ENCODE measurements at places on chromosomes 6 and 20.

DNA sequence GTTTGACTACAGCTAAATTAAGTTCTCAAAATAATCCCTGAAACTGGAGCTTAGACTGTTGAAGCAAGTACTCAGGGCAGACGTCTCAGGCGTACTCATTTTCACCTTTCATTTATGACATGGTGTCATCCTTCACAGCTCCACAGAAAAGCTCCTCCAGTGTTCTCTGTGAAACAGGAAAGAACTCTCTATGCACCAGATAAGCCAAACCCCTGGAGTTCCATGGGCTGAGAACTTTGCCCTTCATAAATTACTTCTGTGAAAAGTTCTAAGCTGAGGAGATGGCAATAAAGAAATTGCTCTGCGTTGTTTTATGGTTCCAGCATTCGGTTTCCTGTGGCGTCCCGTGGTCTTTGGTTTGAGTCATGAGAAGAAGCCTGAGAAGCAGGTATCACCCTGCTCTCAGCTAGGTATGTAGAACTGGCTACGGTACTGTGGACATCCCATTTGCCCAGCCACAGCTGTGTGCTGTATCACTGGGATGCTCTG is 20.2 kb upstream of the RREB1 start:
- DNase-seq, result no peak

DNA sequence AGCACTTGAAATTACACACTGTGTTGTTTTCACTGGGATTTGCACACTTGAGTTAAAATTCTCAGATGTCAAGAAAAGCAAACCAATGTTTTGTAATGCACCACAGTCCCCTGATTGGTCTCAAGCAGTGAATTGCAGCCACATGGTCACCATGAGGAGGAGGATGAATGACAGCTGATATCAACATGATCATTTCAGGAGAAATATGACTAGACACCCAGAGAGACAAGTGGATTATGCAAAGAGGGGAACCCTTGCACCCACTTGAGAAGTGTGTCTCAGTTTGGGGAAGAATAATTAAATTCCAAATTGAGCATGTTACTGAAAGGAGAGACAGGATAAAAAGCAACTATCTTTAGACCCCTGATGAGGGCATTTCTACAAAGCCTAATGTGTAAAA is 69.3 kb downstream of the UST start:
- no peak for DNase-seq

DNA sequence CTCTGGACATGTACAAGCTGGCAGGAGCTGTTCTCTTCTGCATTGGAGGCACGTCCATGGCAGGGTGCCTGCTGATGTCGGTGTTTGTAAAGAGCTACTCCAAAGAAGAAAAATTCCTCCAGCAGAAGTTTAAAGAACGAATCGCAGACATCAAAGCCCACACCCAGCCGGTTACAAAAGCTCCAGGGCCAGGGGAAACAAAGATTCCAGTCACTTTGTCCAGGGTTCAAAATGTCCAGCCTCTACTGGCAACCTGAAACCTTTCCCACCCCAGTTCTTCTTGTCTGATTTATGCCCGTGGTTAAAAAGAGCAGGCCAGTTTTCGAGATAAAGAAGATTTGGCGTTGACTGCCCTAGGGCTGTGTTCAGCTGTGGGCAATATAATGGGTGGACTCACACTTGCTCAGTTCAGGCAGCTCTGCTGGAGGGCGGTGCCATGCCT is 19.7 kb downstream of the NRSN1 start:
- no peak for DNase-seq

GRCh38 chr6:3240595-3240994 is 13.1 kb upstream of the TUBB2B start:
- DNase-seq, result no peak

GRCh38 chr6:6982663-6983062 is 125.1 kb upstream of the RREB1 start:
- no peak for DNase-seq

DNA sequence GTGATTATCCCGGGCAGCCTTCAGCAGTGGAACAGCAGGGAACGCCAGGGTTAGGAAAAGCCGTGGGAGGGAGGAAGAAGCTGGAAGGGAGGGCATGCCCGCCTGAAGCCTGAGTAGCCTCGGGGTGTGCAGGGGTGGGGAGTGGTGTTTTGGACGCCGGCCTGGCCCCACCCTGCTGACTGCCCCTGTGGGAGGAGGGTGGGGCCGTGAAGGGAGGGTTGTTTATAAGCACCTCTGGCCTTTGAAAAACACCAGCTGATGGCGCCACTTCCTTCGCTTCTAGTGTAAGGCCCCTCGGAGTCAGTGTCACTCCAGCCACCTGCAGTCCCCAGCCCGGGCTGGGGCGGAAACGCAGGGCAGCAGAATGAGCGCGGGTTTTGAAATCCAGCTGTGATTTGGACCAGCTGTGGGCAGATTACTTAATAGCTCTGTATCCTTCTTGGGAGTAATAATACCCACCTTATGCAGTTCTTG is 52.8 kb upstream of the BMP6 start:
- DNase-seq, result no peak

DNA sequence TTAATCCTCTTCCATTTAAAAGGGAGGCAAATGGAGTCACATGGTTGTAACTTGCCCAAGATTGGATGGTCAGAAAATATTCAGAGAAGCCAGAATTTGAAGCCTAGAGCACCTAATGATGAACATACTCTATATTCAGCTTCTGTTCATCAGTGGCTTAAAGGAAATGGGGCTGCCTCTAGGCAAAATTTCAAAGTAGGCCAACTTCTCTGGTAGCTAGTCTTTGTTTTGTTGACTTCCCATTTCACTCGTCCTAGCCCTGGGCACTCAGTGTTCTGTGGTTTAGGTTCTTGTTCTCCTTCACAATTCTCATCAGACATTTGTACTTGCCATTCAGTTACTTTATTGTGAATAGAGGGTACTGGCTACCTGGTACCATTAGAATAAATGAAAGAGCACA is 13.2 kb downstream of the MAP3K7 start:
- DNase-seq, result no peak

GRCh38 chr6:152380993-152381898 is 255.9 kb downstream of the SYNE1 start:
- no peak for DNase-seq

DNA sequence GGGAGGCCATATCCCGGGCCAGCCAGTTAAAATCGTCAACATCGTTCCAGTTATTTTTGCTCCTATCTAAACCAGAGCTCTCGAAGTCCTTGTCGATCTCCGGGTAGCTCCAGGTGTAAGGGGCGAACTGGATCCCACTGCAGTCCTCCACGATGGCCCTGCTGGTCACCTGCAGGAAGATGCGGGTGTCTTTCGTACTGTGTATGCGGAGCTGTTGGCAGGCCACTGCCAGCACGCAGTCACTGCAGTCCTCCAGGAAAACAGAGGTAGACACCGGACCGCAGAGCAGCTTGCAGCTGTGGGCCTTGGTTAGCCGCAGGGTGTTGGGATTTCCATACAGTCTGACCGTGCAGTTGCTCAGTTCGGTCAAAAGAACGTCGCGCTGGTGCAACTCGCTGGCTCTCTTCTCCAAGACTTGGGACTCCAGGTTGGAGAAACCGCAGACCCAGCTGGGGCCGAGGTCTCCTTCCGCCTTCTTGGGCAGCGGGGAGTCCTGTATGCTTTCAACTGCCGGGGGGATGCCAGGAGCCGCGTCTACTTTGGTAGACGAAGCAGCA is 742 bp downstream of the TBCC start:
- peak; percentile 2 for DNase-seq

GRCh38 chr6:69914015-69914485 is 47.7 kb downstream of the COL19A1 start:
- DNase-seq, result no peak

DNA sequence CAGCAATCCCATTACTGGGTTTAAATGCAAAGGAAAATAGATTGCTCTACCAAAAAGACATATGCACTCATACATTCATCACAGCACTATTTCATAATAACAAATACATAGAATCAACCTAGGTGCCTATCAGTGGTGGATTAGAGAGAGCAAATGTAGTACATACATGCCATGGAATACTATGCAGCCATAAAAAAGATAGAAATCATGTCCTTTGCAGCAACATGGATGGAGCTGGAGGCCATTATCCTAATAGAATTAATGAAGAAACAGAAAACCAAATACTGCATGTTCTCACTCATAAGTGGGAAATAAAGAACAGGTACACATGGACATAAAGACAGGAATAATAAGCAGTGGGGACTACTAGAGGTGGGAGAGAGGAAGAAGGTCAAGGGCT is 70.7 kb upstream of the MLIP start:
- no peak for DNase-seq

- DNase-seq, result no peak
Observed at GRCh38 chr6:91298543-91299145, 711.8 kb upstream of the MAP3K7 start.

- no peak for DNase-seq
Observed at GRCh38 chr20:13141546-13141945, 79.5 kb upstream of the ISM1 start.

DNA sequence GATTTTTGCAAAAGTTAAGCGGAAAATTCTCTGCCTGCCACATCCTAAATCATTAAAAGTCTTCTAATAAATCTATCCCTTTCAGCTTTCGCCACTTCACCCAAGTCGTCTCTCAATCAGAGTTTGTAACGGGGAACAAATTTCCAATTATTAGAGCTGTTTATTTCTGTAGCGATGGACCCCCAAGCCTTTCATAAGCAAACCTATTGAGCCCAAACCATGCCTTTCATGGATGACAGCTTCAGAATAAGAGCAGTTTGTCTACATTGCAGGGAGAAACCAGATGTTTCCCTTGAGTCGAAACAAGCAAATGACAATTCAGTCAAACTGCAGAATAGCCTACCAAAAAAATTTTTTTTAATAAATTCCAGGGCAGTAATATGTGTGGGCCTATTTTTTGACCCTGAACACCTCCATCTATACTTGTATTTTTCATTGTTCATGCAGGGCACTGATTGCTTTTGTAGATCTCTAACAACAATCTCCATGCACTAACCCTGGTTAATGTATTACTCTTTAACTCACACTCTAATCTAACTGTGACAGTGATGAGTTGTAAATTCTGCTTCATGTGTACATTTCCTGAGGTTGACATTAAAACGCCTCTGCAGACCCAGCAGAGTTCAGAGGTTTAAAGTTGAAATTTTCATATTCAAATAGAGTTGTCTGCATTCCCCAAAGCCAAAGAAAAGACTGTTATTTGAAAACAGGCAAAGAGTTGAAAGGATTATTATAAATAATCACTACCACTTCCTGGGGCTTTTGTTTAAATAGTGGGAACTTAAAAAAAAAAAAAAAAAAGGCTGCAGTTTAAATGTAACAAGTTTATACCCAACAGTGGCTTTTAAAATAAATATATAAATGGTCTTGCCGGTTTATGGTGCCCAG is 64.5 kb downstream of the ATP9A start:
- no peak for DNase-seq

- no peak for DNase-seq
Observed at GRCh38 chr6:38218235-38218634, 398.7 kb downstream of the ZFAND3 start.

GRCh38 chr20:1337441-1337840 is 8.5 kb upstream of the SDCBP2 start:
- no peak for DNase-seq

GRCh38 chr20:10347086-10347880 is 86.7 kb downstream of the MKKS start:
- DNase-seq, result no peak

GRCh38 chr6:112745765-112746164 is 398.6 kb downstream of the RFPL4B start:
- no peak for DNase-seq

DNA sequence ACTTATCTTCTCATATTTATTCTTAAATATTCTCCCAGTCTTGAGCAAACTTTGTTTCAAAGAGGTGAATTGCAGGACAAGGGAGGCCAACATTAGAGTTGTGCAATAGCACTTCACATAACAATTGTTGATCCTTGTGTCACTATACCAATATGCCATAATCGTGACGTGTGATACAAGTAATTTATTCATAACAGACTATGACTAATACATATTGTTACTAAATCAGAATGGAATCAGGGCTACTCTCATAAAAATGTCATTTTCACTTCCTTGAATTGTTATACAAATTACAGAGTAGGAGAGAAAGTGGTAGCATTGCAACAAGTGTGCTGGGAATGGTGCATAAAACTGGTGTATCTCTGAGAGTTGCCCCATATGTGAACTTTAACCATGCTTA is 37.2 kb upstream of the PLCB1 start:
- DNase-seq, result no peak

- DNase-seq, result no peak
Observed at GRCh38 chr6:168908166-168908565, 345.5 kb downstream of the THBS2 start.

DNA sequence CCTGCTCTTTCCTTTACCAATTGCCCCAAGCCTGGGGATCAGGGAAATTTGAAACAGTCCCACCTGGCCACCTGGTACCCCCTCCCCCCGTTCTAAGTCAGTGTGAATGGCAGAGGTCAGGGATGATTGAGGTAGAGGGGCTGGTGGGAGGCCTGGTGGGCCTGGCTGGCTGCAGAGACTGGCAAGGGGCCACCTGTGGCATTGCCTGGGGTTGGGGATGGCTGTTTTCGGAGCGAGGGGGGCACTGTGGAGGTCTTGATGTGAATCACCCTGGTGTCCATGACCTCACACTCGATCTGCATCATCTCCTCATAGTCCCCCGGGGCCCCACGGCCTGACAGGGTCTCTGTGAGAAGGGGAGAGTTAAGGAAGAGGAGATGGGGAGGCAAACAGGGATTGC is 6.5 kb upstream of the TNXB start:
- no peak for DNase-seq

- DNase-seq, result no peak
Observed at GRCh38 chr20:6420336-6420735, 297.5 kb upstream of the FERMT1 start.

- no peak for DNase-seq
Observed at GRCh38 chr6:24126586-24127192, 674 bp downstream of the NRSN1 start.

- DNase-seq, result no peak
Observed at GRCh38 chr20:9392892-9393857, 121.2 kb upstream of the LAMP5 start.

- no peak for DNase-seq
Observed at GRCh38 chr20:43681468-43681942, 14.6 kb downstream of the MYBL2 start.

GRCh38 chr20:29443819-29444218 is 1813.6 kb upstream of the DEFB115 start:
- no peak for DNase-seq

DNA sequence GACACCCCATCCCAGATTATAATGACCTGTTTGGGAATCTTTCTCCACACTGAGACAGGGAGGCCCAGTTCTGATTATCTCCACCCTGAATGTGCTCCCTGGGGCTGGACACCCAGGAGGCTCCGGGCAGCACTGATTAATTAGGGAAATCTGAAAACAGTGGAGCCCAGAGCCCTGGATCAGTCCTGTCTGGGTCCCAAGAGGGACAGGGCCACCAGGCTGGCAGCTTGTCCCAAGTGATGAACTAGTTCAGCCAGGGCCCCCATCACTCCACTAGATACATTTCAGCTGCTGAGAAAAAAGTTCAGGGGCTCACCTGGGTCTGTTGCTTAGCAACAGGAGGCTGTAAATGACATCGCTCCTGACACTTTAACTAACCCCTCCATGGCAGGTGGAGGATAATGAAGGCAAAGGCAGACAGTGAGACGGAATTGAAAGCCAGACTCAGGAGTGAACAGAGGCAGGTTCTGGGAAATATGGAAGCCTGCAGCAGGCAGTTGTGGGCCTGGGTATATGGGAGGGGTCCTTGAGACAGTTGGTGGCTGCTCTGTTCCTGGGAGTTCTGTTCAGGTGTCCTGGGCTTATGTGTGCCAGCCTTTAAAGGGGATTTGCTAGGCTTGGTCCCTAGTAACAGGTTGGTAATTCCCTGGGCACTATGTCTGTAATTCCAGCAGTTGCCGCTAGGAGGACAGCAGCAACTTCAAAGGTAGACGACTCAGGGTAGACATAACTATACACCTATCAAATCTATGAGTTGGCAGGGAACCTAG is 78.3 kb upstream of the CTNNBL1 start:
- peak; percentile 18 for DNase-seq
